ENCODE measurements at places on chromosomes 2 and 18.

DNA sequence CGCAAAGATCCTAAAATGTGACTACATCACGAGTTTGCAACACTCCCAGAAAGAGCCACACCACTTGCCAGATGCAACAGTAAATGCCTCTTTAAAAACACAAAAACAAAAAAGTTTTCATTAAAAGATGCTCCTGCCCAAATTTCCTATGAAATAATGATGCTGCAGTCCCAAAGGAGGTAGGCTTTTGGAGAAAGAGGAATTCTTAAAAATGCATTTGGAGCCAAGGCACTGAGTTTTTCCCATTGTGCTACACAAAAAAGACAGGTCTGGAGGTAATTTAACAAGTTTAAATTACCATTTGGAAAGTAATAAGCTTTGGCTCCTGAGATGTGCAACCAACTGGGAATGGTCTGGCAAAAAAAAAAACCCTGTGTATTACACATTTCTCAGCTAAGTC lies 145.0 kb downstream of the PID1 start:
- DNase-seq: peak; percentile 90

DNA sequence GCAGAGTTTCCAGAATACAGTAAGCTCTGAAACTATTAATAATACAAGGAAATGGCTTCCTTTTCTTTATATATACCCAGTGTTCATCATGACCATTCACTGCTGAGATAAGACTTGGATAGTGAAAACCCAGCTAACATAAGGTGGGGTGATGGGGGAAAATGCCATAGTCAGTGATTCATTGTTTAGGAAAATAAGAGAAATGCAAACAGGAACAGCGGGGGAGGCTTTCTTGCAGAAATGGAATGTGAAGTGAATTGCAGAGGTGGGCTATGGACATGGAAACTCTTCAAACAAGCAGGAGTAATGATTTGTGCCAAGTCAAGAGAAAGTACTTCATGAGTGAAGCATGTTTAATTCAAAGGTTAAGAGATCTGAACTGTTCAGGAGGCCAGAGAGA lies 519.4 kb downstream of the TDRD15 start:
- DNase-seq: no peak

GRCh38 chr18:34965108-34965507 lies 76.1 kb upstream of the MAPRE2 start:
- no peak for DNase-seq

DNA sequence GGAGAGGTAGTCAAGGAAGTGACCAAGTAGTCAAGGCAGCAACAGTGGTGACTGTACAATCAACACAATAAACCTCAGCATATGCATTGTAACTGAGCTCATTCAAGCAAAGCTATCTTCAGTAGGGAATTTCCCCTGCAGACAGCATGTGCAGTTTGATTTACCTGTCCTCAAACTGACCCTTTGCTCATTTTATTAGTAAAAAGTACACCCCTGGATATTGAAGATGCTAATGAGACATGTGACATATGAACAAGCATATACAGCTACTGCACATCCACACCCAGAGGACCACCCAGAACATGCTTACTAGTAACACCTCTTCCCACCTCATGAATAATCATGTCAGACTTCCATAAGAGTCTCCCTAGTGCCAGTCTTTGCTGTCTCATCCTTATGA lies 15.4 kb downstream of the C2orf81 start:
- no peak for DNase-seq

DNA sequence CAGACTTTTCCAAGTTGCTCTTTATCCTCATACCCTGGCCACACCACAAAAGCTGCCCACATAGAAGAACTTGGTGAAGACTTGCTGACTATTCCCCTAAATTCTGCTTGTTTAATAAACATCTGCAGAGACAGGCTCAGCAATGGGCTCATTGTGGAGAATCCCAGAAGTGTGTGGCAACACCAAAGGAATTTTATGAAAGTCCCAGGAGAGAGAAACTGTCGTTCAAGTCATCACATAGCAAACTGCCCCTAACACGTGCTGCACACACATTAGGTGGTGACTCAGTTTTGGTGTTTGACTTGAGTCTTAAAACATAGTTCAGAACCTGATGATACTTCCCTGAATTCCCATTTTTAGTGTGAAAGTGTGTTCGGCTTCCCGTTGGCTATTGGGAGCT lies 38.6 kb downstream of the CYP1B1 start:
- DNase-seq: no peak

GRCh38 chr2:9021563-9022211 lies 18.2 kb upstream of the MBOAT2 start:
- no peak for DNase-seq

DNA sequence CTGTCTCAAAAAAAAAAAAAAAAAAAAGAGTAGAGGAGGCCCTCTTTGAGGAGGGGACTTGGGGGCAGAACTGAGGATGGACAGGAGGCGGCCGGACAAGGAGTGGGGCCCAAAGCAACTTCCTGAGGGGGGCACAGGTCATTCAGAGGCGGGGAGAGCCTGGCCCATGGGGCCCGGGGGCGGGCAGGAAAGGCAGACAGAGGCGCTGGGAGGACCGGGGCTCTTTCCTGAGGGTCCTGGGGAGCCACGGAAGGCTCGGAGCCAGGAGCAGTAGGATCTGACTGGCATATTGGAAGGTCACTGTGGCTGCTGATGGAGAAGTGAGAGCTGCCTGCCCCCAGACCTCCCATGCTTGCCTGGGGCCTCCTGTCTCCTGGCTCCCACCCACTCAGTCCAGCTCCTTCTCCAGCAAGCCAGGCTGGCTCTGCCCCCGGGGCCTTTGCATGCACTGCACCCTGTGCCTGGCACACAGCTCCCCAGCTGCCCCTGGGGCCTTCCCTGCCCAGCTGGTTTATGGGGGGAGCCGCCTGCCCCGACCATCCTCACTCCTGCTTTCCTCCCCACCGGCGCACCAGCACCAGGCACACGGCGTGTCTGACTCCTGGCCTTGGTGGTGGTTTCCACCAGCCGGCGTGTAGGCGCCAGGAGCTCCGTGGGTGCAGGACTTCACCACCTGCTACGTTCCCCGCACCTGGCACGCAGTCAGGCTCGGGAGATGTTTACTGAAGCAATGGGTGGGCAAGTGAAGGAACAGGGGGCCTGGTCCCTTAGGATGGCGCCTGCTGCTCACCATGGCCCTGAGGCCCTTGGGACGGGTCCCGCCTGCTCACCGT lies 5.6 kb downstream of the ESPNL start:
- no peak for DNase-seq

GRCh38 chr2:167825664-167826063 lies 421.7 kb downstream of the STK39 start:
- no peak for DNase-seq

- peak; percentile 16 for DNase-seq
Observed at GRCh38 chr2:186486651-186487647, 889 bp downstream of the ZC3H15 start.

DNA sequence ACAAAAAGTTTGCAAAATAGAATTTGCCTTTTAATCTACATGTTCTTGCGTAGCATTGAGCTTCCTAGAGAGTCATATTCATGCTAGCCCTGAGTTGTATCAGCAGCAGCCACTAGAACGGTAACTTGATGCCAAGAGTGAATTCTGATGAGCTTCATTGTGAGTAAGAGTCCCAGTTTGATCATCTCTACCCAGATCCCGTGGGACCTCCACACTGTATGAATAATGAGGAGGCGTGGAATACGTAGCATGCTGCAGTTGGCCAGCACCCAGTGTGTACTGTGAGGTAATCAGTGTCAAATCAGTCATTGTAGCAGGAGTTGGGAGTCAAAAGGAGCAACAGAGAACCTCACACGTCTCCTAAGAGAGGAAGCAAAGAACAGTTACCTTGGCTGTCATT lies 197.9 kb downstream of the NEDD4L start:
- DNase-seq: peak; percentile 87

DNA sequence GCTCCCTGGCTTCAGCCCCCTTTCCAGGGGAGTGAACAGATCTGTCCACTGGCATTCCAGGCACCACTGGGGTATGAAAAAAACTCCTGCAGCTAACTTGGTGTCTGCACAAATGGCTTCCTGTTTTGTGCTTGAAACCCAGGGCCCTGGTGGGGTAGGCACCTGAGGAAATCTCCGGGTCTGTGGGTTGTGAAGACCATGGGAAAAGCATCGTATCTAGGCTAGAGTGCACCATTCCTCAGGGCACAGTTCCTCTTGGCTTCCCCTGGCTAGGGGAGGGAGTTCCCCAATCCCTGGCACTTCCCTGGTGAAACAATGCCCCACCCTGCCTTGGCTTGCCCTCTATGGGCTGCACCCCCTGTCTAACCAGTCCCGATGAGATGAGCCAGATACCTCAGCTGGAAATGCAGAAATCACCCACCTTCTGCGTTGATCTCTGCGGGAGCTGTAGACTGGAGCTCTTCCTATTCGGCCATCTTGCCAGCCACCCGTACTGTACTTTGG lies 34.1 kb downstream of the TFPI start:
- DNase-seq: no peak

DNA sequence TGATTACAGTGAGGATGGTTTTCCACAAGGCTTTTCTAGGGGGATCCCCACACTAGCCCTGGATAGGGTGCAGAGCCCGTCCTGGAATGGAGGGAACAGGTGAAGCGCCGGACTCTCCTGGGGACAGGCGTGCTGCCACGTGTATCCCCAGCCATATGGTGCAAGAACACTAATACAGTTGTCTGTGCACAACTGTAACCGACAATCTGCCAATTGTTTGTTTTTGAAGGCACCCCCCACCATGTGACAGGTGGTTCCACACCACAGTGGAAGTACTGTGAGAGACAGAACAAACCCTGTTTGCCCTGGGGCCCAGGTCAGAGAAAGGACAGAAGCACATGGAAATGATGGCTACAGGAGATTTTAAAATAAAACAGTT lies 52.9 kb downstream of the MYCN start:
- DNase-seq: peak; percentile 39

DNA sequence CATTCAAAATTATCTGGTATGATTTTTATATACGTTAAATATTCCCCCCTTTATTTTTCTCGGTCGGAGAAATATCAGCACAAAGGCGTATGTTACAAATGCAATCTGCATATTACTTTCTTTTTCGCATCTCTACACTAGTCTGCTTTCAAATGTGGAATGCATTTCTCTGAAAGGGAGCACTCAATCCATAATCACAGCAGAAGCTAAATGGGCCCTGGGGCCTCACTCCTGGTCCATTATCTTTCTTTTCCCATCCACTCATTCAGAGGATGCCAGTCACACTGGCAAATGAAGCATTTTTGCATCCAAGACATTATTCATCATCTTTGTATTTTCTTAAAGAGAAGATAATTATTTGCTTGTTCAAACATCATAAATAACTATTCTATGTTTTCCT lies 295.2 kb upstream of the LRP1B start:
- DNase-seq: no peak

GRCh38 chr18:43800584-43800983 lies 523.3 kb upstream of the SYT4 start:
- no peak for DNase-seq

GRCh38 chr2:212448698-212449097 lies 89.9 kb downstream of the ERBB4 start:
- no peak for DNase-seq

DNA sequence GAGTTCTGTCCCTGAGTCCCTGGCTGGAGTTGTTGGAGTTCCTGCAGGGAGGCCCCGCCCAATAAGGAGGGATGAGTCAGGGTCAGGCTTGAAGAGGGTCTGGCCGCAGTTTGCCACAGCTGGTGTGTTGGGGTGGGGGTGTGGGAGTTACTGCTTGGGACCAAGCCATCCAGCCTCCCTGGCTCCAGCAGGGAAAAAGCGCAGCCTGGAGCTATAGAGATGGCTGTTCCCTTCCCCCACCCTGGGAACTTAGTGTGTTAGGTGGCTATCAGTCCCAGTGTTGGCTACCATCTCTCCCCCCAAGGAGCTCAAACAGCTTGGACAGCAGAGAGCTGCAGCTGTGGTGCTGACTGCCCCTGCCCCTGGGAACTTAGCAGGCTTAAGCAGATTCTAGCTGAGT lies 13.2 kb upstream of the TANK start:
- DNase-seq: no peak

GRCh38 chr2:234308813-234309195 lies 188.1 kb downstream of the ARL4C start:
- peak; percentile 49 for DNase-seq

DNA sequence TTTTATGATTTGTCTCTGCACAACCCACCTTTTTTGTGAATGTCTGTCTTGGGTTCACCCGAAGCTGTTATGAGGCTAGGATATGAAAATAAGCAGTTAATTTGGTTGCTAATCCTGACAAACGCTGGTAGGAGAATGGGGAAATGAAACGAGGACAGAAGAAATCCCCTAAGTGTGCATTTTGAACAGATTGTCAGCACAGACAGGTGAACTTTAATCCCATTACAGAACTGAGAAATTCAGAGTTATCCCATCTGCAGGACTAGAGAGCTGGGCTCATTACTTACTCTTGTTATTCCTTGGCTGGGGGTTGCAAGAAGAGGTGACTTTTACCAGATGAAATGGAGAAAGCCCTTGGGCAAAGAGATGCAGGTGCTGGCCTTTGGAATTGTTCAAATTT lies 123.3 kb upstream of the NYAP2 start:
- no peak for DNase-seq

- DNase-seq: no peak
Observed at GRCh38 chr2:86249176-86249575, 49.9 kb downstream of the MRPL35 start.

DNA sequence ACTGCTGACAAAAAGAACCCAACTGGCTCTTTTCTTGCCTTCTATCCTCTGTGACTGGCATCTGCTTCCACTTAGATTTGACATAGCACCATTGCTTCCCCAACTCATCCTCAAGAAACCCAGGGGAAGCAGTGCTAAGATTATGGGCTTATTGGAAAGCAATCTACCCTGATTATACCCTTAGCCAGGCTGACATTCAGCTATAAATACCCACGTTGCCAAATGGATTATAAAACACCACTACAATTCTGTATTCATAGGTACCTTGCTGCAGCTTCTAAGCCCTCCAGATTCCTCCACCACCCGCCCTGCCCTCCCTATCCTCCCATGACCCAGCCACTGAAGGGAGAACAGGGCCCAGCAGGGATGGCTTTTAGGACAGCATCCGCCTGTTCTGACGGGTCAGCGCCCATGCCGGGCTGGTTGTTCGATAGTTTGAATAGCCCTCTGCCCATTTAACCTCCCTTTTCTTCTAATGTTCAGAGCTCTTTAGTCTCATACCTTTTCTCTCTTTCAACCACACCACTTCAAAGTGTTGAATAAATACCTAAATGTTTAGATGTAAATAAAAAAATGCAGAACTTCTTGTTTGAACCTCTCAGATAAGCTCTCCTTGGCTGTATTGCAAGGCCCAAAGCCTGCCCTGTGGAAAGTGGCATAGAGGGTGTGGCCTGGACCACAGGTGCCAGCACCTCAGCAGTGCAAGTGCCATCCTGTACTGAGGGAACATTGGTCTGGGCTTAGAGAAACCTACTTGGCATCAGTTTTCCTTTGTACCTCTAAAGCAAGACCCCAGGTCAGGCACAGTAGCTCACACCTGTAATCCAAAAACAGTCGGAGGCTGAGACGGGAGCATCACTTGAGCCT lies 86.6 kb upstream of the RGPD5 start:
- DNase-seq: no peak

DNA sequence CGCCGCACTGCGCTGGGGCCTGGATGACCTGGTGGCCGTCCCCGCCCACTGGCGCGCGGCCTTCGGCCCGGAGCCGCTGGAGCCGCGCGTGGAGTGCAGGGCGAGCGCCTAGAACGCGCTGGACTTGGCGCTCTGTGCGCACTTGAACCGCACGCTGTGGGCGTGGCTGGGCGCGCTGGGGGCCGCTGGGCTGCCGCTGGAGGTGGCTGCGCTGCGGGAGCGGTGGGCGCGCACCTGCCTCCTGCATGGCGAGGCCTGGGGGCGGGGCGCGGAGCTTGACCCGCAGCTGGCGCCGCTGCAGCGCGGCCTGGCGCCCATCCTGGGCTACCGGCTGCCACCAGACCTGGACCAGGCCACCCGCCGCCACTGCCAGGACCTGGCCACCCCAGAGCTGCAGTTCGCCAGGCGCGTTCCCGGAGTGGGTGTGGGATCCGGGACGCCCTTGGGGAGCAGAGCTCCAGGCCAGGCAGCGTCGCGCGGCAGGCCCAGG lies 9.9 kb downstream of the AQP12B start:
- DNase-seq: no peak
